Stimulated activated naive CD8-positive, alpha-beta T cell treated with anti-CD3 and anti-CD28 coated beads, Interleukin-15, amount 100 ng/mL, for 72 hours (primary cell): ENCODE measurements at places on chromosomes 6 and 20.
A peak's percentile ranks its signal among the peaks of the same experiment; 100 is the strongest.

- DNase-seq: no peak
Measured at GRCh38 chr6:56838016-56838555, 116.8 kb upstream of the BEND6 start.

GRCh38 chr20:33915726-33916331 is 77.9 kb upstream of the RALY start:
- peak; percentile 55 for DNase-seq

DNA sequence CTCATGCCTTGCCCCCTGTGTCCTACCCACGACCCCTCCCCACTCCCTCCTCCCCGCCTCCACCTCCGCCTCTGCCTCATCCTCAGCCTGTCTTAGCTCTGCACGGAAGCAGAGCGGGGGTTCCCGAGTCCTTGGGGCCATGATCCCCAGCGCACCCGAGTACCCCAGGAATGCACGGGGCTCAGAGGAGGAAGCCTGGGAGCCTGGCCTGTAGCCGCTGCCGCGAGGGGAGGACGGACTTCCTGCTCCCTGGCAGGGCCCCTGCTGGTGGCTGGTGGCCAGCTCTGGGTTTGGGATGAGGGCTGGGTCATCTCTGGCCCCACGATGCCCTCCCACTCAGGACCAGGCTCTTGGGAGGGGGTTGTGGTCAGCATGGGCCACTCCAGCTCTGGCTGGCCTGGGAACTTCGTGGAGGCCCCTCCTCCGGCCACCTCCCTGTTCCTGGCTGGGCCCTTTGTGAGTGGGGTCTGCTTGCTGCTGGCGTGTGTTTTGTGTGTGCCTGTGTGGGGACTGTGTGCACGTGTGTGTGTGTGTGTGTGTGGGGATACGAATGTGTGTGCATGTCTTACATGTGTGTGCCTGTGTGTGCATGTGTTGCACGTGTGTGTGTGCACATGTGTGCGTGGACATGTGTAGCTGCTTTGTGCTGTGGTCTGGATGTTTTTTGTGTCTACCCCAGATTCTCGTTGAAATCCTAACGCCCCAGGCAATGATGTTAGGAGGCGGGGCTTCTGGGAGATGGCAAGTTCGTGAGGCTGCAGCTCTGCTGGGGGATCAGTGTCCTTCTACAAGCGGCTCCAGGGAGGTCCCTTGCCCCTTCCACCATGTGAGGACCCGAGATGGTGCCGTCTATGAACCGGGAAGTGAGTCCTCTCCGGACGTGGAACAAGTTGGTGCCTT is 1.3 kb upstream of the RBBP8NL start:
- DNase-seq: no peak

GRCh38 chr20:54073288-54073687 is 2.9 kb upstream of the BCAS1 start:
- DNase-seq: no peak

DNA sequence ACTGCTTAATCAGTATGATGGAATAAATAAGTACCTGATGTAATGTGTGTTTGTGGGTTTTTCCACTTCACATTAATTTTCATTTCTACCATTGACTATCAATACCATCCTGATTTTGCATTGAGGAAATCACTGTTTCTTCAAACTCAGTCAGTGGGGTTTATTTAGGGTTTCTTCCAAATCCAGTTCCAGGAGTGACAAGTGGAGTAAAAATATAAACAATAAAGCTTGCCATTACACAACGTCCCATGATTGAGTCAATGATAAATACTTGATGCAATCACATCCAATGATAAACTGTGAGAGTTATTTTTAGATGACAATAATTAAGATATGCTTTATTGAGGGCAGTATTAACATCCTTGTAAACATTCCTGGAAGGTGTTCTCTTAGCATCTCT is 1037.4 kb upstream of the GJE1 start:
- no peak for DNase-seq

GRCh38 chr6:71524201-71524600 is 235.6 kb downstream of the OGFRL1 start:
- DNase-seq: no peak

GRCh38 chr6:53484476-53485280 is 60.2 kb downstream of the GCLC start:
- DNase-seq: peak; percentile 40

GRCh38 chr6:148557796-148558321 is 189.0 kb upstream of the UST start:
- no peak for DNase-seq

- no peak for DNase-seq
Measured at GRCh38 chr20:10987651-10988383, 314.0 kb upstream of the JAG1 start.

GRCh38 chr6:151001387-151002056 is 136.0 kb downstream of the MTHFD1L start:
- DNase-seq: no peak

- no peak for DNase-seq
Measured at GRCh38 chr6:168546151-168546550, 105.2 kb downstream of the SMOC2 start.

DNA sequence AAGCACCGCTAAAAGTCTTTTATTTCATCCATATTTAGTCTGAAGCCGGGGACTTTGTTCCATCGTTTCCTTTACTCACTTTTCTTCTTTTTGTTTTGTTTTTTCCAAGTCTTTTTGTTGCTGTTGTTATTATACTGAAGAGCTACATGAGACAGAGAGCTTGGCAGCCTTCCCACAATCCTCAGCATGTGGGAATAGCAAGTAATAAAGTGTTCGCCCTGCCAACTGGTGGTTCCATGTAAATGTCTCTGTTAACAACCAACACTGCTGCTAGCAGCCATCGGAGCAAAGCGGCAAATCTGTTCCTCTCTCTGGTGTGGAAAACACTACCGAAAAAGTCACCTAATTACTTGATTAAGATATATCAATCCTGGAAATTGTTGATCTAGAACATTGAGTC is 437.8 kb upstream of the ID4 start:
- DNase-seq: no peak

DNA sequence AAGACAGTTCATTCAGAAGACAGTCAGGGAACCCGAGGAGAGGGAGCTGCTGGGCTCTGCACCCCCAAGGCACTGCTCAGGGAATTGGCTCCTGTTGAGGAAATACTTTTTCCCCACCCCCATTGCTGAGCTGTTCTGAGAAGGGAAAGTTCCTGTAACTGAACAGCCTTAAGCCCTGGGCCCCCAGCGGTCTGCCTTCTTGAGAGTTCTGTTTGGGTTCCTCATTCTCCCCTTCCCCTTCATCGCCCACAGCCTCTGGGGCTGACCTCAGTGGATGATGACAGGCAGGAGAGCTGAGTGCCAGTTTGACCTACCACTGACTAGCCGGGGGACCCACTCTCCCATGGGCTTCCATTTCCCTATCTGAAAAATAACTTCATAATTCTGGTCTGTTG is 10.7 kb downstream of the HCK start:
- no peak for DNase-seq

DNA sequence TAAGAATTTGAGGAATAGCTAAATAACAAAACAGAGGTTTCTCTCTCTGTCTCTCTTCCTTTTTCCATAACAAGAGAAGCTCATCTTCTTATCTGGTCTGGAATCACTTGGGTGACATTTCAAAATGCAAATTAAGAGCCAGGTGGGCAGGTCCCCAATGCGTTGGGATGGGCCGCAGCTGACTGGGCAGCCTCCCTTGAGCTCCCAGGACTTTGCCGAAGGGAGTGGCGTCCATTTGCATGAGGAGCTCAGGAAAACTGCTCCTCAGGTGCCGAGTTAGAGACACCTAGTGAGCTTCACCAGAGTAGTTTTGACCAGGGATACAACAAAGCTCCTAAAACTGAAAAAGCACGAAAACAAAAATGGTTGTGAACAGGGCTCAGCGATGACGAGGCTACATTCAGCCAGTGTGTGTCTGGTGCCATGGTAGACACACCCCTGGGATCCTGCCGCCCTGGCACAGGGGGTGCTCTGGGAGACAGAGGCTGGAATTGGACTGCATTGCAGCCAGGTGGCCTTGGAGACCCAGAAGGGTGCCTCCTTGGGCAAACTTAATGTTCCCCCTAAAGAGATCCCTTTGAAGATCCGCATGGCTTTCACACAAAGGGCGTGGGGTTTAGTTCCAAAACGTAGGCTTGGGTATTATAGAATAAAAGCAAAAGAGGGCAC is 13.5 kb upstream of the SERPINB6 start:
- DNase-seq: no peak

- DNase-seq: no peak
Measured at GRCh38 chr6:10140824-10141223, 274.1 kb downstream of the TFAP2A start.

DNA sequence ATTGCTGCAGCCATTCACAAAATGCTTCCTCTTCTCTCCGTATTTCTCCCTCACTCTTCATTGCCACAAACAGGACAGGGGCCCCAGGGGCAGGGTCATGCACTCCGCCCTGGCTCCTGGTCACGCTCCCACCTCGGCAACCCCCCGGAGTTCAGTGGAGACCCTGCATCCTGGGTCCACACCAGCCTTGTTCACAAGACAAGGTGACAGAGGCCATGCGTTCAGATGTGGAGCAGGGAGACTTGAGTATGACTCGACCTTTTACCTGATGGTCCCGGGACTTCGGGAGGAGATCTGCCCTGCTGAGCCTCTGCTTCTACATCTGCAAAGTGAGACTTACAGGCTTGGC is 49.4 kb downstream of the ANKRD60 start:
- DNase-seq: no peak

DNA sequence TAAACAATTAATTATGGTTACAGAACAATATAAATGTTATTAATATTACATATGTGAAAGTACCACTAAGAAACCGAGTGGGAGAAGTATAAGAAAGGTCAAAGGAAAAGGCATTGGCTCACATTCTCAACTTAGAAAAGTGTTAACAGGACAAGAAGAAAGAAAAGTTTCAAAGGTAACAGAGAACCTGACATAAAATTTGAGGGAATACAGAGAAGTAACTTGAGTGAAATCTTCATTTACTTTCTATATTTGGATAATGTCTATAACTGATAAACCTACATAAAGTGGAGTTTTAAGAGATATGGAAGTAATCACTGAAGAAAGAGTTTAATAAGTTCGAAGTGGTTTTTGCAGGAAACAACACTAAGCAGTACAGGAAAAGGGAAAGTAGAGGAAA is 30.1 kb downstream of the REPS1 start:
- DNase-seq: no peak

DNA sequence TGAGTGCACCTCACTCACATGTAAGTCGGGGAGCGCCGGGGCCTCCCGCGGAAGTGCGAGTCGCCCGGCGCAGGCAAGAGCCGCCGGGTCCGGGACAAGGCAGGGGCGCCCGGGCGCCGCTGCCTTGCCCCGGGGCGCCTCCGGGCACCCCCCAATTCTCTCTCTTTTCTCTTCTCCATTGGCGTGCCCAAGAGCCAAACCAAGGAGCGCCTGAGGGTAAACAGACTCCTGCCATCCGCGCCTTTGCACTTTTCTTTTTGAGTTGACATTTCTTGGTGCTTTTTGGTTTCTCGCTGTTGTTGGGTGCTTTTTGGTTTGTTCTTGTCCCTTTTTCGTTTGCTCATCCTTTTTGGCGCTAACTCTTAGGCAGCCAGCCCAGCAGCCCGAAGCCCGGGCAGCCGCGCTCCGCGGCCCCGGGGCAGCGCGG is 36.8 kb downstream of the GNAS start:
- no peak for DNase-seq

GRCh38 chr6:29976253-29976587 is 33.9 kb downstream of the HLA-A start:
- DNase-seq: no peak

DNA sequence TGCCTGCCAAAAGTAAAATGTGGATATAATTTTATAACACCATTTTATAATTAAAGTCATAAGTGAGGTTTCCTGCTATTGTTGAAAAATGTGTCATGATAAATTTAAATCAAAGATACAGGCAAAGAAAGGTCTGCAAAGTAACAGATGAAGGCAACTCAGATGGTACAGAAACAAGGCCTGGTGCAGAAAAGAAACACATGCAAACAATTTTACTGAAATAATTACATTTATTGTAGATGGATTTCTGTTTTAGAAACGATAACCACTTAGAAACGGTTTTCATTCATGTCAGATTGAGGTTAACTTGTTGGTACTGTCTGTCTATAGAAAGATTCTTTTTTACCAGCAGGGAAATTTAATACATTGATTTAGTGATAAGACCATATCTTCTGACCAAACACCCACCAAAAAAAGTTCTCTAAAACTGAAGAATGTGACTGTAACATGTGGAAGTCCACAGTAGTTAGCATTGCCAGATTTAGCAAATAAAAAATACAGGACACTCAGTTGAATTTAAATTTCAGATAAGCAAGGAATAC is 105.5 kb upstream of the FERMT1 start:
- no peak for DNase-seq

GRCh38 chr6:33642897-33643296 is 21.8 kb downstream of the ITPR3 start:
- DNase-seq: no peak

DNA sequence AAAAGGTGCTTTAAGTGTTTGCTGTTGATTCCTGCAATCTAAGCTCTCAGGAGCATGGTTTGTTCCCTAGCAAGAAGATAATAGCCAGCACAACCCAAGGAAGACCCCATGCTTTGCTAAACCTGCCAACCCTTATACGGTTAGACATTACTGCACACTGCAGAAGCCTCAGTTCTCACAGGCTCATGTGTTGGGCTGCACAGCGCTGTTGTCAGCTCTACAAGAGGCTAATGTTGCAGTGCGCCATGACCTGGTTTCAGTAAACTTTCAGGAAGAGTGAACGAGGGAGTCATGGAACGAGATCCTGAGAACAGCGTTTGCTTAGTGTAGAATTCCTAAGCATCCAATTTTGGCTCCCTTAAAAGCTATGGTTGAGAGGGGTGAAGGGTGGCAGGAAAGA is 218.5 kb downstream of the ARHGAP18 start:
- no peak for DNase-seq

- DNase-seq: no peak
Measured at GRCh38 chr6:143614235-143614634, 63.5 kb upstream of the PHACTR2 start.

DNA sequence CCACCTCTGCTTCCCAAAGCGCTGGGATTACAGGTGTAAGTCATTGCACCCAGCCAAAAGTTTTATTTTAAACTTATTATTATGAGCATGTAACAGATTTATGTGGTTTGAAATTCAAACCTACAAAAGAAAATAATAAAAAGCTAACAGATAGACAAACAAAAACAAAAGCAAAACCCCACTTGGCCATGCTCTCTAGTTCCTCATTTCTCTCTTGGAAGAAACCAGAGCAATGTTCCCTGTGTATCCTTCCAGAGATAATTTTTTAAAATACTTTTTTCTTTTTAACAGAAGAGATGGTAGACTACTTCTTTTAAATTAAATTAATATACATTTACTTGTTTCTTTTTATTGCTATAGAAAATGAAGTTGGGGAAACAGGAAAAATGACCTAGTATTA is 28.0 kb upstream of the SLC17A3 start:
- no peak for DNase-seq

DNA sequence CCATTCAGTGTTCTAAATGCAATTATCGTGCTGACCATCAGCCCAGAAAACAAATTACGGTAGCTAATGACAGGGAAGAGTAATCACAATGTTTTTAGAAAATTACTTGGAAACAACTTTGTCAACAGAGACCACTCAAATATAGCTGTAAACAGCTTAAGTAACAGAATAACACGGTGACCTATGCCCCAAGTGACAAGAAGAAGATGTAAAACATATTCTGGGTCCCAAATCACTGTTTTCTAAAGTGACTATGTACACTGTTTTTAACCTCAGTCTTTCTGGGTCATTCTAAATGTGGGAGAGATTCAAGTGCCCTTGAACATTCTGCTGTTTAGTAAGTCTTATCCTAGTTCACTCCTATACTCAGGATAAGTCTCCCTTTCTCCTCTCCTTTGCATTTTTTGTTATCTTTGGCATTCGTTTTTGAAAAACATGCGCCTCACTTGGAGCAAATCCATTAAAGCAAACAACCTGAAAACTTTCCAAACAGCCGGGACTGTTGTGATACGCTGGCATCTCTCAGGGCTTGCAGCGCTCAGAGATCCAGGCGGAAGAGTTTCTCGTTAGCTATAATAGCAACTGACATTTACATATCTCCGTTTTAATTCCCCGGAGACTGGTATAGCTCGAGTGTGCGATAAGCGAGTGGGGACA is 114.5 kb upstream of the SOX4 start:
- DNase-seq: no peak
